ENCODE measurements at places on chromosomes 7 and 10.

DNA sequence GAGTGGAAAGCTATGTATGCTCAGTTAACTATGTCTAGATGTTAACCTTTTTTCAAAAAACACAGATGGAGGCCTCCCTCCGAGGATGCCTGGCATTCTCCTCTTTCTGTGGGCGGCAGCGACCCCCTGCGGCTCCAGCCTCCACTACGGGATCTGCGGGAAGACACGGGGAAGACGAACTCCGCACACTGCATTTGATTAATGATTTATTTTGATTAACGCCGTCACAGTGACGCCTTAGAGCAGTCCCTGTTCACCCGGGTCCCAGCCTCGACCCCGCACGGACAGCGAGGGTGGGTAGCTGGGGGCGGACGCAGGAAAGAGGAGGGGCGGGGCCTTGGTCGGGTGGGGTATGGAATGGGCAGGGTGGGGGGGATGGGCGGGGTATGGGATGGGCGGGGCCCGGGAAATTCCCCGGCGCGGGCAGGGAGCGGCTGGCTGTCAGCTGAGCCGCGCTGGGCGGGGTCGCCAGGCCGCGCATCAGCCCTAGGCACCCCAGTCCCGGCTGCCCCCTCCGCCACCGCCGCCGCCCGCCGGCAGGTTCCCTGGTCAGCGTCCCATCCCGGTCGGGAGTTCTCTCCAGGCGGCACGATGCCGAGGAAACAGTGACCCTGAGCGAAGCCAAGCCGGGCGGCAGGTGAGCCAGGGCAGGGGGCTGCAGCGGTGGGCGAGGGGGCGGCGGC lies at the start of gene OPTN:
TSS of gene OPTN (plus strand) at position 498 of the 683 bp plus-strand sequence. CDS start 8,960 bp downstream, outside the sequence.
- peak; percentile 59 for DNase-seq

DNA sequence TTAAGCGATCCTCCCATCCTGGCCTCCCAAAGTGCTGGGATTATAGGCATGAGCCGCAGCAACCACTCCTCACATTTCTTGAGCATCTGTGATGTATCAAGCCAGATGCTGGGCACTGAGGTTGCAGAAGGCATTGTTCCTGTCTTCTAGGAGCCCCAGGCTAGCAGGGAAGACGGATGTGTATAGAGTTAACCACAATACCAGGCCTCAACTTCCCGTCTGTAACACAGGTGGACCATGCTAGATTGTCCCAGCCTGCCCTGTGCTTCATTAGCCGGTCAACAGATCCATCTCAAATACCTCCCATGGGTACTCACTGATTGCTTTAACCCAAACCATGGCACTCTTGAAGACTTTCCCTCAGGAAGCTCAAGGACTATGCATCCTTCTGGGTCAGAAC lies 1.8 kb upstream of the CLDN4 start:
- no peak for DNase-seq

- DNase-seq: no peak
Measured at GRCh38 chr10:103892181-103892580, 25.8 kb downstream of the STN1 start.

- no peak for DNase-seq
Measured at GRCh38 chr10:2099321-2099720, 362.0 kb upstream of the ADARB2 start.

DNA sequence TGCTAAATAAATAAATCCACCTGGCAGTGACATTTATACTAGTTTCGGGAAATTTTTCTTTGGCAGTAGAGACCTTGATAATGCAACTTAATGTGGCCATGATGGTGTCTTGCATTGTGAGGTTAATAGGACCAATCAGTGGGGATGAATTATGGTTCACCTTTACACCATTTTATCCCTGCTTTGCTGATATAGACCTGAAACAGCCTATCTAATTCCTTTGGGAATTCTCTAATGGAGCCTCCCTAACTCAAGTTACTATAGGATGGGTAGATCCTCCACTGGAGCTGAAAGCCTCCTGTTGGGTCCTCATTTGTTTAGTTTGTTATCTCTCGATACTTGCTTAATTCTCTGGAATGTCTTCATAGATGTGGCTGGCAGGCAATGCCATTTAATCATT lies 276.7 kb downstream of the CNTNAP2 start:
- DNase-seq: no peak

- DNase-seq: no peak
Measured at GRCh38 chr7:85014936-85015660, 171.8 kb downstream of the SEMA3D start.

DNA sequence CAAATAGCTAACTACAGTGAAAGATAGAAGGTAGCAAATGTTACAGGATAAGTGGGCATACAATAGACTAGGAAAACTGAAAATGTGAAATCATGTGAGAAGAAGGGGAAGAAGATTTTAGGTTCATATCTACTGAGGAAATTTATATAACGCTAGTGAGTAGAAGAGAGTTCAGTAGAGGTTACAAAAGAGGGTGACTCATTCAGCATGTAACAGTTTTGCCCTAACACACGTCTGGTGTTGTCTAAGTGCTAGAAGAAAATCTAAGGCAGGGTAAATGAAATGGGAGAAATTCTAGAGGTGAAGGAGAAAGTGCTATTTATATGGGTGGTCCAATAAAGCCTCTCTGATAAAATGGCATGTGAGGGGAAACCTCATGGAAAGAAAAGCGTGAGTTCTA lies 731.4 kb upstream of the POT1 start:
- no peak for DNase-seq

- DNase-seq: no peak
Measured at GRCh38 chr7:69597278-69598076, 798 bp upstream of the AUTS2 start.
